ENCODE measurements at places on chromosomes 1 and 21.

DNA sequence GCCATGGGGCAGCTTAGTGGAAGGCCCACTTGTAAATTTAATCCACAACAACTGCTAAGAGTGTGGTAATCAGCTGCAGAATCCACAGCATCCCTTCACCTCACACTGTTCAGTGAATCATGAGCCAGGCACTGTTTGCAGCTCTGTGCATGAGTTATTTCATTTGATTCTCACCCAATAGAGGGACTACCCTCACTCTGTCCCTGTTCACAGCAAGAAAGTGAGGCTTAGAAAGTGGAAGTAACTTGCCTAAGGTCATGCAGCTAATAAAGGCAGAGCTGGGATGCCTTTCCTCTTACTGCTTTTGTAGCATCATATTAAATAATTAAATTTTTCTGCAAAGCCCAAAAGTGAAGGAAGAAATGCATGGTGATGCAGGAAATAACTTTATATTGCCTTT lies 346.5 kb upstream of the PLD5 start:
- no peak overlapping the region for H3K27ac ChIP-seq
- no peaks in the 10 kb centered on the region for H3K36me3 ChIP-seq
- H3K27me3 ChIP-seq = peaks cover 11% of the 10 kb centered on the region
- no peak overlapping the region for H3K4me3 ChIP-seq
- H3K4me1 ChIP-seq = no peaks in the 10 kb centered on the region

- peaks cover 12% of the 10 kb centered on the region for H3K4me1 ChIP-seq
- H3K27me3 ChIP-seq = peaks cover 31% of the 10 kb centered on the region
- no peaks in the 10 kb centered on the region for H3K36me3 ChIP-seq
- DNase-seq = no peak
- H3K27ac ChIP-seq = no peak overlapping the region
These were observed 51.6 kb upstream of the ZC3H11B start for GRCh38 chr1:219664310-219665029.

- no peak overlapping the region for H3K4me3 ChIP-seq
- H3K27ac ChIP-seq = no peak overlapping the region
- no peaks in the 10 kb centered on the region for H3K4me1 ChIP-seq
- DNase-seq = no peak
These were observed 192.8 kb downstream of the HUNK start for GRCh38 chr21:32065654-32066053.

DNA sequence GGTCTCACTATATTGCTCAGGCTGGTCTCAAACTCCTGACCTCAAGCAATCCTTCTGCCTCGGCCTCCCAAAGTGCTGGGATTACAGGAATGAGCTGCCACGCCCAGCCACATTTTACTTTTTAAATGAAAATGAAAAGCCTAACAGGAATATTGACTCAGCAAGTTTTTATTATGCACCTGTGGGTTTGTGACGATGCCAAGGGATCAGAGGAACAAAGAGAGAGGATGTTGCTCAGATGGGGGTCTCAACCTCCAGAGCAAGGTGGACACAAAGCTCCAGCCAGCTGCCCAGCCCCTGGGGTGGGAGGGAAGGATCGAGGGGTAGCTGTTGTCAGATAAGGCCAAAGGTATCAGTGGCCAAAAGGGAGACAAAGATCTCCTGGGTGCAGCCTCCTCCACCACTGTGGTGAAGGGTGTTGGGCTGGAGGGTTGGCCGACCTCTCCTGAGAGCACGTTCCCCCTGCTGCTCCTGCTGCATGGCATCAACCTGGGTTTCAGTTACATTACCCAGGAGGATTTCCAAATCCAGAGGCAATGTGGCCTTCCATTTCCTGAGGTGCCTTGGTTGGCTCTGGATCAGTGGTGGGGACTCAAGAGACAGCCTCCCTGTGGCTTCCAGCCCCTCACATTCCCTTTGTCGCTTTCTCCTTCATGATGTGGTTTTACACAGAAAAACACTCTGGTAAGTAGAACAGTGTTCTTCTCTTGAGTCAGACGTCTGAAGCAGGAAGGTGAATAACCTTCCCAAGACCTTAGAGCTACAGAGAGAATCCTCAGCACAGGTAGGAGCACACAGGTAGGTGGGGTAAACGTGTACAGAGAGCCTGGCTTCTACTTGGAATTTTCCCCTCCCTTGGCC lies 34.2 kb downstream of the ZNF496 start:
- no peak overlapping the region for H3K4me3 ChIP-seq
- H3K36me3 ChIP-seq = peaks cover 36% of the 10 kb centered on the region
- no peak for DNase-seq
- no peak overlapping the region for H3K27ac ChIP-seq
- H3K4me1 ChIP-seq = no peaks in the 10 kb centered on the region
